Activated T-helper 17 cell treated with anti-CD3 and anti-CD28 coated beads, Interleukin-2, amount 50 U/mL, for 72 hours (primary cell): ENCODE measurements at places on chromosomes 3 and 15. TPM values are rescaled to one million over a fixed set of nuclear protein-coding genes. Genes with fewer than 3 reads are reported as not detected.

Gene CRYGS
- total RNA-seq = 4.9 TPM

Gene FOXB1
- total RNA-seq = 1.1 TPM

- no peak for ATAC-seq
Observed at GRCh38 chr3:171379961-171380483, 80.2 kb downstream of the TNIK start.

- ATAC-seq = no peak
Observed at GRCh38 chr15:61119556-61119955, 109.5 kb downstream of the RORA start.

DNA sequence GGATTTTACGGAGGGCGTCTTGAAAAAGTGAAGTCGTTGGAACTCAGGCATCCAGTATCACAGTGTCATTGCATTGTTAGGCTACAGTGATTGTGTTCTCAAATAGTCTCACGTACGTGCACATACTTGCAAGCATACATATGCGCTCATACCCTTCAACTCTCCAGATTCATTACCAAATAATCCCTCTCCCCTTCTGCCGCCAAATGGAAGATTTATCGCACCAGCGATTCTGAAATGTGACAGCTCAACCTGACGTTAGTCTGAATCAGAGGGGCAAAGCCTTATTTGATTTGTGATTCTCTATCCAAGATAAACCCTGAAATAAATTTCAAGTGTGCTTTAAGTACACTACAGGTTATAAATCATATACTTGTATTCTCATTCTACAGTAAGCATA lies 119.4 kb downstream of the GADL1 start:
- ATAC-seq = no peak
